ENCODE measurements at places on chromosomes 2 and 18.

- peak; percentile 34 for DNase-seq
Measured at GRCh38 chr2:226796012-226796839, 3.4 kb downstream of the IRS1 start.

DNA sequence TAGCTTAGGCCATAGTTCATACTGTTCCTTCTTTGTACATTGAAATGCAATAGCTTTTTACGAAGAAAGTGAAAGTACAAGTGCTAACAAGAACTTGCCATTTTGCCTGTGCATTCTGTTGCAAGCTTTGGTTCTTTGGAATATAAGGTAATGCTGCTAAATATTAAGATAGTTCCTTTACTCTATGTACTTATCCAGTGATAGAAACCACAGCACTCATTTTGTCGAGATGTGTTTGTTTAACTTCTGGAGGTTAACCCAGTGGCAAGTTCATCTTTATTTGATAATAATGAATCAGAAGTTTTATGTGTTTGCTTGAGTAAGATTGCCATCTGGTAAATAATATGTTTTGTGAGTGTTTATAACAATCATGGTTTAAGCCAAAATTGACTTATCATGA is 373.1 kb upstream of the FANCL start:
- DNase-seq = no peak

GRCh38 chr18:23121133-23121532 is 14.2 kb upstream of the CABLES1 start:
- no peak for DNase-seq

GRCh38 chr2:146349334-146349733 is 1495.5 kb upstream of the ACVR2A start:
- DNase-seq = no peak

DNA sequence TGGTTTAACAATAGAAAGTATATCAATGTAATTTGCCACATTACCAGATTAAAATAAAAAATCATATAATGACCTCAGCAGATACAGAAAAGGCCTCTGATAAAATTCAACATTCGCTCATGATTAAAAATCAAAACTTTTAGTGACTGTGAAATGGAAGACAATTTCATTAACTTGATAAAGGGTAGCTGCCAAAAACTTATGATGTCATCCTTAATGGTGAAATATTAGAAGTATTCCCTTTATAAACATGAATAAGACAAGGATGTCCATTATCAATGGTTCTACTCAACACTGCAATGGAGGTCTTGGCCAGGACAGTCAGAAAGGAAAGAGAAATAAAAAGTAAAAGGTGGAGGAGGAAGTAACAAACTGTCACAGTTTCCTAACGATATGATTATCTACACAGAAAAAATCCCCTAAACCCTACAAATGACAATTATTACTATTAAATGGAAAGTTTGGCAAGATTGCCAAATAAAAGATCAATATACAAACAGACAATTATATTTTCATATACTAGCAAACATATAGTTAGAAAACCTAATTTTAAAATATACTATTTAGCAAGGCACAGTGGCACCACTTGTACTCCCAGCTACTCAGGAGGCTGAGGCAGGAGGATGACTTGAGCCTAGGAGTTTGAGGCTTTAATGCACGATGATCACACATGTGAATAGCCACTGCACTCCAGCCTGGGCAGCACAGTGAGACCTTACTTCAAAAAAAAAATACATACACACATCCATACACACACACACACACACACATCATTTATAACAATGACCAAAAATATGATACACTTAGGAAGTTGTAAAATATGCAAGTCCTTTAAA is 12.8 kb downstream of the METTL8 start:
- no peak for DNase-seq

GRCh38 chr18:8769509-8770095 is 64.2 kb downstream of the MTCL1 start:
- no peak for DNase-seq

GRCh38 chr2:157182204-157182709 is 75.2 kb upstream of the GALNT5 start:
- peak; percentile 66 for DNase-seq

DNA sequence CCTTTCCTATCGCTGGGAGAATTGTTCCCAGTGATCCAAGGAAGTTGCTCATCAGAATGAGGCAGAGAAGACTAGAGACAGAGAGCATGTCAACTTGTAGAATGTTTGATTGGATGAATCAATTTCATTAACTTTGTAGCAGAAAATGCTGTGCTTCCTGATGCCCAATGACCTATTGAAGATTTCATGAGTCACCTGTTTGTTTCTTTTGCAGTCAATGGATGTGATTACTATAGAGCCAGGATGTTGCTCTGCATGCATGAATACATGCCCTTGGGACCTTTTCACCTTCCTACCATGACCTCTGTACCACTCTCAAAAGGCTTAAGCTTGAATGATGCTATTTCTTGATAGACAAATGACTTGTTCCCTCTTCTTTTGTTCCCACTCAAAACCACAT is 23.3 kb downstream of the SCG2 start:
- no peak for DNase-seq

Measured in fibroblast of lung (primary cell).